ENCODE measurements at places on chromosomes 1 and 21. TPM values are rescaled to one million over a fixed set of nuclear protein-coding genes. Genes with fewer than 3 reads are reported as not detected.
A peak's percentile ranks its signal among the peaks of the same experiment; 100 is the strongest.

- no peak for DNase-seq
Observed at GRCh38 chr1:180133193-180133592, 21.5 kb upstream of the QSOX1 start.

DNA sequence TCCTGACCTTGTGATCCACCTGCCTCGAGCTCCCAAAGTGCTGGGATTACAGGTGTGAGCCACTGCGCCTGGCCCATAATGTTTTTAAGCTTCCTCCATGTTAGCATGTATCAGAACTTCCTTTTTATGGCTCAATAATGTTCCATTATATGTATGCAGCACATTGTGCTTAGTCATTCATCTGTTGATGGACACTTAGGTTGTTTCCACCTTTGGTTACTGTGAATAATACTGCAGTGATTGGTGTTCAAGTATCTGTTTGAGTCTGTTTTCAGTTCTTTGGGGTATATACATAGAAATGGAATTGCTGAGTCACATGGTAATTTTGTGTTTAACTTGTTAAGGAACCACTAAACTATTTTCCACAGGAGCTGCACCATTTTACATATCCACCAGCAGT, 17.7 kb downstream of the CMPK1 start:
- DNase-seq = no peak

GRCh38 chr1:202551683-202552082, 158.6 kb downstream of the SYT2 start:
- no peak for DNase-seq

EDN2 gene
- total RNA-seq = 0.38 TPM

DNA sequence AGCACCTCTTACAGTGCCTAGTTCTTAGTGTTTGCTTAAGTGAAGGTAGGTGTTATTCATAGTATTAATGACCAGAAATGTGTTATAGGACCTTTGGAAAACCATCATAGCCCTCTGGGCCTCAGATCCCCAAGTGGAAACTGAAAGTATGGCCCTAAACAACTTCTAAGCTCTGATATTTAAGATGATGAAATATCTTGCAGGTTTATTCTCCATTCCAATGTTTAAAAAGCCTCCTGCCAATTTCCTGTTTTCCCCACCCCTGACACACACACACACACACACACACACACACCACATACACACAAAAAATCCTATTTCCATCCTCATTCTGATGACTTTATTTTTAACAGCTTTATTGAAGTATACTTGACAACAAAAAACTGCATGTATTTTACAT, 108.2 kb downstream of the DIRAS3 start:
- no peak for DNase-seq

GRCh38 chr1:3126756-3127678, 58.0 kb downstream of the PRDM16 start:
- no peak for DNase-seq

DNA sequence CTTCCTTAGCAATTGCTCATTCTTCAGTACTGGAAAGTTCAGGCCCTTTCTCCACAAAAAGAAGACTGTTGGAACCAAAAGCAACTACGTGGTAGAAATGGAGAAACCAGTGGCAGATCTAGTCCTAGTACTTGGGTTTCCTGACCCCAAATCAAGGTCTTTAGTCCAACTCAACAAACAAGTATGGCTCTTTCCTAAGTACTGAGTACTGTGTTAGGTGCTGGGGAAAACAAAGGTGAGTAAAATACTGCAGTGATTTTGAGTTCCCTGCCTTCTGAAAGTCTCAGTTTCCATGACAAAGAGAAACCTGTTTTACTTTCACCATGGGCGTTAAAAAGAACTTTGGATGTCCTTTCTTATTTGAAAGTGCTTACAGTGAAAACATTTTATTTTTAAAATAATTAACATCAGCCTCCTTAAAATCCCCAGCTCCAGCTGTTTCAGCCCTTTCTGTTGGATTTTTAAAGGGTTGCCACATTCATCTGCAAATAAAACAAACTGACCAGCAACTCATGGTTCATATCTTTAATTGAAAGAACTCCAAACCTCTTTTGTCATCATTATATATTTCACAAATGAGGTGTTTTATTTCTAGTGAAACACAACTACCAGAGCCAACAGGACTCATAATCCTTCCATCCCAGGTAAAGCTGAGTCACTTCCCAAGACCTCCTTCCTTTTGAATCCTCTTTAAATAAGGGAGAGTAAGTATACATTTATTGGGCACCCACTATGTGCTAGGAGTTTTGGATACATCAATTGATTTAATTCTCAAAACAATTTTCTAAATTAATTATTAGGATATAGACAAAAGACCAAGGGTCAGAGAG, 35.4 kb downstream of the PLPP3 start:
- DNase-seq = no peak

DNA sequence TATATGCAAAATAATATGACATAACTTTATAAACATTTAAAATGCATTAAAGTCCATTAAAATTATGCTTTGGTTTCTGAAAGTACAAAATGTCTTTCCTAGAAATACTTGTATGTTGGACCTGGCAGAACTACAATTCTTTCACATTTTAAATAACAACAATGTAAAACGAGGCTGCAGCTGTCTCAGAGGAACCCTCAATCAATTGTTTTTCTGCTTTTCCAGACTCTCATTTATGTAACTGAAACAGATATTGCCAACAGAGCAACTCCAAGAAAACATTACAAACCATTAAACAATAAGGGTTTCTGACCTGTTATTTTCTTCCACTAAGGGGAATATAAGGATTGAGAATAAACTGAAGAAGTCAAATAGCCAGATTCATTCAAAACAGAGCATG, 1193.4 kb downstream of the NCAM2 start:
- DNase-seq = no peak

VWA1 gene
- 27.2 TPM for total RNA-seq

- DNase-seq = no peak
Observed at GRCh38 chr1:115056395-115056798, 26.8 kb downstream of the TSHB start.

GRCh38 chr1:56584910-56585528, 5.7 kb upstream of the PLPP3 start:
- DNase-seq = no peak

GRCh38 chr1:7388141-7388487, 383.0 kb upstream of the VAMP3 start:
- DNase-seq = peak; percentile 52

UBQLN4 gene
- total RNA-seq = 30.2 TPM

SERPINC1 gene
- total RNA-seq = 0.51 TPM

DNA sequence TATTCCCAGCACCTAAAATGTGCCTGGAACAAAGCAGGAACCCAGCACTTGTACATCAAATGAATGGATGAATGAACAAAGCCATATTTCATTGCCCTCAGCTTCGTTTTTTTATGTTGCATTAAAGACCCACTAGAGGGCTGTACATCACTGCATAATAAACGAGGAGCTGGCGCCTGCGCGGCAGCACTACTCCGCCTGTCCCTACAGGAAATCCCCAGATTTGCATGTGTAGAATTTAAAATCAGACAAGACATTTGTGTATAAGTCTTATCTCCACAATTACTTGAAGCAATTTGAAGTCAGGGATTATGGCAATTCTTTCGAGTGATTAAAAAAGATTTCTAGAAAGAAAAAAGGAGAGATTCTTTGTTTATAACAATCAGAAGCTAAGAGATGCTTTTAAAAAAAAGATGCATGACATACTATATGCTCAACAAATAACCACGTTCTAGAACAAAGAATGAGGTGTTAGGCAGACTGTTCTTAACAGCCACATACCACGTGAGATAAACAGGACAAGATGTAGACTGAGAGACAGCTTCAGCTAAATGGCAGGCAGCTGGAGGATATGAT, 5.4 kb upstream of the NEK2 start:
- DNase-seq = no peak

GRCh38 chr1:81452693-81453366, 347.9 kb upstream of the ADGRL2 start:
- DNase-seq = no peak

C1orf94 gene
- total RNA-seq = not detected

- no peak for DNase-seq
Observed at GRCh38 chr1:224534731-224535130, 81.4 kb upstream of the CNIH3 start.

- no peak for DNase-seq
Observed at GRCh38 chr1:78497201-78497600, 6.4 kb downstream of the PTGFR start.

DNA sequence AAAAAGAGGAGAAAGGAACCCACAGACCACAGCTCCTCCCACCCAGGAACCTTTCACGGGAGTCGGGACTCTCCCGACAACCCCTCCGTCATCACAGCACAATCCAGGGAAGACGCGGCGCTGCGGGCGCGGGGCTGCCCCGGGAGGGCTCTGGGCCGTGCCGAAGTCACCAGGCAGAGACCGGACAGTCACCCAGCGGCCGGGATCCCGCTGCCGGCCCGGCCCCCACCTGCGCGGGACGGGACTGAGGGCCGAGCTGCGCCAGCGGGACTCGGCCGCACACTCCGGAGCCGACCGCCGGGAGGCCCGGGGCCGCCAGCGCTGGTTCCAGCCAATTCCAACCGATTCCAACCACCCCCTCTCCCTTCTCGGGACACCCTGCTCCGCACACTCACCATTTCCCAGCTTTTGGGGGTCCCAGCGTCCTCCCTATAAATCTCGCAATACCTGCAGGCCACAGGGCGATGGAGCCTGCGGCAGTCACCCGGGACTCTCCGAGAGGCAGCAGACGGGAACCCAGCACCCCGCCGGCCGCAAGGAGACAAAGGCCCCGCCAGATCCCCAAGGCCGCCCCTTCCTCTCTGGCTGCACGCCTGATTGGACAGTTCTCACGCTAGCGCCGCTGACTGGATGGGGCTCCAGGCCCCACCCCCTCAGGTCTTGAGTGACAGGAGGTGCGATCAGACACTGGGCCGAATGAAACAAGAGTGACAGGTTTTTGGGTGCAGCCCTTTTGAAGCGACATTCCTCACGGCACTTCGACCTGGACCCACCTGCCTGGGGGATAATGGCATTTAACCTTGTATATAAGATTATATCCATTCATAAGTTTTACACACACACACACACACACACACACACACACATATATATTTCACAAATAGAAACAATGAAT, at the start of gene ZNF695:
ZNF695 (minus strand) TSS at position 547 of the 895 bp plus-strand sequence; CDS start at position 398, 149 bp downstream.
- DNase-seq = peak; percentile 98

All from chondrocyte (in vitro differentiated cells).